ENCODE measurements at places on chromosomes 3 and 15.
A peak's percentile ranks its signal among the peaks of the same experiment; 100 is the strongest.

GRCh38 chr3:64473466-64473865 lies 214.3 kb downstream of the ADAMTS9 start:
- no peak overlapping the region for H3K4me3 ChIP-seq
- H3K27ac ChIP-seq, result no peak overlapping the region
- DNase-seq, result no peak
- no peaks in the 10 kb centered on the region for H3K27me3 ChIP-seq

- H3K4me3 ChIP-seq, result no peak overlapping the region
- no peak for DNase-seq
- no peaks in the 10 kb centered on the region for H3K36me3 ChIP-seq
- no peaks in the 10 kb centered on the region for H3K27me3 ChIP-seq
- peaks cover 9% of the 10 kb centered on the region for H3K4me1 ChIP-seq
- H3K27ac ChIP-seq, result no peak overlapping the region
Observed at GRCh38 chr3:188832961-188833721, 338.6 kb upstream of the TPRG1 start.

GRCh38 chr3:159748425-159748824 lies 240.2 kb upstream of the IL12A start:
- no peaks in the 10 kb centered on the region for H3K27me3 ChIP-seq
- no peak overlapping the region for H3K27ac ChIP-seq
- no peak overlapping the region for H3K4me3 ChIP-seq

- no peak overlapping the region for H3K27ac ChIP-seq
- no peaks in the 10 kb centered on the region for H3K36me3 ChIP-seq
- no peak for DNase-seq
- H3K27me3 ChIP-seq, result peaks cover 2% of the 10 kb centered on the region
- no peak overlapping the region for H3K4me3 ChIP-seq
- H3K4me1 ChIP-seq, result no peaks in the 10 kb centered on the region
Observed at GRCh38 chr3:124599779-124600693, 130.2 kb upstream of the UMPS start.

- H3K27me3 ChIP-seq, result no peaks in the 10 kb centered on the region
- H3K4me1 ChIP-seq, result no peaks in the 10 kb centered on the region
Observed at GRCh38 chr3:59473636-59474035, 423.8 kb upstream of the CFAP20DC start.

DNA sequence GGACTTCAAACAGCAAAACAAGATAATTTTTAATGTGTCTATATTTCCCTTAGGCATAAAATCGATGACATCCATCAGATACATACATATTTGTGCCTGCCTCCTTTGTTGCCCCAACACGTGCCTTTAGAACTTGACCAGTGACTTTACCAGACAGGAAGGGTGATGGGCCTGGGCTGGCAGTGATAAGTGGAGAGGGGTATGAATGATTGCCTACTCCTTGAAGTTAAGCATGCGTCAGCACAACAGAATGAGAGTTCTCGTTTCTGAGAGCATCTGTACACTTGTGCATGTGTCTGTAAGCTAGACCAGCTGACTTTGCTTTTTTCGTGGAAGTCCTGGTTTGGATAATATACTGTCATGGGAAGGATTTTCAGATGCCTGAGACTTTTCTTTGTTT lies 54.9 kb upstream of the COL6A6 start:
- no peak overlapping the region for H3K27ac ChIP-seq
- H3K4me3 ChIP-seq, result no peak overlapping the region
- H3K36me3 ChIP-seq, result no peaks in the 10 kb centered on the region
- no peaks in the 10 kb centered on the region for H3K4me1 ChIP-seq
- no peak for DNase-seq

DNA sequence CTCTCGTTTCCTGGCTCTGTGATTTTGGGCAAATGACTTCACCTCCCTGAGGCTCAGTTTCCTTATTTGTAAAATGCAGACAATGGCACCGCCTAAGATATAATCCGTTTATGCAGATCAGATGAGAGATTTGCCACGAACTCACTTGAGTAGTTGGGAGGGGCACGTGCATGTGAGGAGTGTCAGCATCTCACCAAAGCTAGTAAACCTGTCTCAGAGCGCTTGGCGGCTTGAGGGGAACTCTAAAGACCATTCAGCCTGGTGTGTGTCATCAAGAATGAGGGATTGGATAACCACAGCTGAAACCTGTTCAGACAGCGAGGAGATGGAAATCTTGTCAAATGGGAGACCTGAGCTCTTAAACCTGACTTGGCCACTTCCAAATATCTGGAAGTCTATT lies 48.7 kb downstream of the BDH1 start:
- H3K36me3 ChIP-seq, result peaks cover 6% of the 10 kb centered on the region
- no peaks in the 10 kb centered on the region for H3K27me3 ChIP-seq
- H3K4me1 ChIP-seq, result peaks cover 8% of the 10 kb centered on the region
- H3K4me3 ChIP-seq, result no peak overlapping the region
- no peak for DNase-seq
- no peak overlapping the region for H3K27ac ChIP-seq

- peak overlapping the region; percentile 85 for H3K27ac ChIP-seq
- DNase-seq, result no peak
- H3K4me1 ChIP-seq, result peaks cover 20% of the 10 kb centered on the region
- peaks cover 15% of the 10 kb centered on the region for H3K36me3 ChIP-seq
Observed at GRCh38 chr3:40524222-40524567, 565 bp upstream of the ZNF621 start.

DNA sequence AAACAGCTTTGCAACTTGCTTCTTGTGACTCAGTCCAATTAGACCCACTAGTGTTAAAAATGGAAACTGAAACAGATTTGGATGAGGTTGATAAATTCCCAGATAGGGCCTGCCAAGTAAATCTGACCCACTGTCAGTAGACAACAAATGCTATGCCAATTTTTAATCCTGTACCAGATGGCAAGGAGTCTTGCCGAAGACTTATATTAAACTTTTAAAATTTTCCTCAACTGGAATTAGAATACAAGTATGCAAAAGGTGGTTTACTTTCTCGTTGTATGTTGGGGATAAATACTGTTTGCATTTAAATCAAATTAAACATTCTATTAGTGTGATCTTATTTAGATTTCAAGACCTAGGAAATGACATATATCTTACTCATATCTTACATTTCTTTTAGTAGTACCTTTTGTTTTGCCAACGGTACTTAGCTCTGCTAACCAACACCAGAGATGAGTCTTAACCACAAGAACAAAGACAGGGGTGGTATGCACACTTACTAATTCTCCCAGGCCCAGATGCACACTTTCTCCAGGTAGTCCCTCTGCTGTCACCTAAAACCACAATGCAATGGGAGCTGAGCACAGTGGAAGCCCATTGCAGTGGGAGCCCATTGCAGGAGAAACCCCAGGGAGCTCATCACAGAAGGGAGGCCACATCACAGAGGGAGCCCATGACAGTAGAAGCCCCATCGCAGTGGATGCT lies 77.8 kb downstream of the WWTR1 start:
- H3K4me1 ChIP-seq, result peaks cover 2% of the 10 kb centered on the region
- H3K27ac ChIP-seq, result no peak overlapping the region
- no peaks in the 10 kb centered on the region for H3K36me3 ChIP-seq
- H3K4me3 ChIP-seq, result no peak overlapping the region
- H3K27me3 ChIP-seq, result no peaks in the 10 kb centered on the region
- no peak for DNase-seq

- no peaks in the 10 kb centered on the region for H3K4me1 ChIP-seq
- no peak overlapping the region for H3K27ac ChIP-seq
- H3K4me3 ChIP-seq, result no peak overlapping the region
Observed at GRCh38 chr15:29945943-29946596, 123.8 kb upstream of the TJP1 start.

DNA sequence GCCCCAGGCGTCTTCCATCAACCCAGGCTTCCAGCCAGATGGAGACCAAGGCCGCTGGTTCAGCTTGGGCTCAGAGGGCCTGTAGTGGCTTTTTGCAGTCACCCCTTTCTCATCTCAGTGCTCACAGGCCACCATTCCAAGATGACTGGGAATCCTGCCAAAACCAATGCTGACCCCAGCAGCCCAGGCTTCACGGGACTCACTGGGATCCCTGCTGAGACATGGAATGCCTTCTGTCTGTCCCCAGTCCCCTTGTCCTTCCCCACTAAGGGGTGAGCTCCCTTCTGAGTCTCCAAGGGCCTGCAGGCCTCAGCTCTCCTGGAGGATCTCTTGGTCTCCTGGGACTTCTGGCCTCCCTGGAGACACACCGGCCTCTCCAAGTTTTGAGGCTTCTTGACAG lies 77.4 kb upstream of the SEC13 start:
- DNase-seq, result no peak
- no peaks in the 10 kb centered on the region for H3K36me3 ChIP-seq
- no peak overlapping the region for H3K27ac ChIP-seq
- H3K27me3 ChIP-seq, result no peaks in the 10 kb centered on the region
- H3K4me1 ChIP-seq, result peaks cover 50% of the 10 kb centered on the region

GRCh38 chr3:56987238-56987895 lies 73.1 kb upstream of the SPATA12 start:
- H3K27ac ChIP-seq, result no peak overlapping the region
- peaks cover 17% of the 10 kb centered on the region for H3K4me1 ChIP-seq
- no peaks in the 10 kb centered on the region for H3K36me3 ChIP-seq
- no peak for DNase-seq
- no peak overlapping the region for H3K4me3 ChIP-seq
- H3K27me3 ChIP-seq, result no peaks in the 10 kb centered on the region

DNA sequence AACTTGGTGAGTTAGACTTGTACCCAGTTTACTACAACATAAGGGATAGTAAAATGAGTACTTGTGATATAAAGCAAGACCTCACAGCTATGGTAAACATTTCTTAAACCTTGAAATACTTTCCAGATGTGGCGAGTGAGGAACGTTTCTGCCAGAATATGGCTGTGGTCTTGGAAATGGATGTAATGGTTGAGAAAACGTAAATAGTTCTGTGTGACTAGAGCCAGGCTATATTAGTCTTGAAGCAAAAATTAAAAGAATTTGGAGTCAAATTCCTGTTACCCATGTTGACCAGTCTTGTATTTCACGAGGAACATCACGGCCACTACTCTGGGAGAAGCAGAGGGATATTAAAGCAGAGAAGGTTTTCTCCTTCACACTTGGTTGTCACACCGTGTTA lies 15.3 kb downstream of the OR4F15 start:
- H3K27me3 ChIP-seq, result peaks cover 24% of the 10 kb centered on the region
- no peaks in the 10 kb centered on the region for H3K4me1 ChIP-seq
- no peak overlapping the region for H3K4me3 ChIP-seq
- DNase-seq, result no peak

- H3K4me1 ChIP-seq, result no peaks in the 10 kb centered on the region
- H3K27me3 ChIP-seq, result no peaks in the 10 kb centered on the region
- H3K36me3 ChIP-seq, result no peaks in the 10 kb centered on the region
- no peak overlapping the region for H3K4me3 ChIP-seq
- H3K27ac ChIP-seq, result no peak overlapping the region
Observed at GRCh38 chr3:80771085-80771484, 990.4 kb downstream of the GBE1 start.

DNA sequence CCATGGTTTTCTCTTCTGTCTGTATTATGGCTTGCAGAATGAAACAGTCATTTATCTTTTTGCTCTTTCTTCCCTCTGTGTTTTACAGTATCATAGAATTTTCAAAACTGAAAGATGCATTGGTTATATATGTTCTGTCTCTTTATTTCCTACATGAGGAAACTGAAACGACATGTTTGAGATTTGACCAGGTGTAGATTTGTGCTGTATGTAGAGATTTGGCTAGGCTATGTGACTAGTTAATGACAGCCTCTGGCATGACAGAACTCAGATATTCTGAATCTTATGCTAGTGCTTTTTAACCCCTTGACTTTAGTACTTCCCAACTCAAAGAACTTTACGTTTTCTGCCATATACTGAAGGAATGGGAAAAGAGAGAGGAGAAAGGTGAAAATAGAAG lies 151.0 kb downstream of the TCF12 start:
- no peak overlapping the region for H3K4me3 ChIP-seq
- H3K27me3 ChIP-seq, result no peaks in the 10 kb centered on the region
- H3K27ac ChIP-seq, result no peak overlapping the region
- DNase-seq, result no peak
- no peaks in the 10 kb centered on the region for H3K36me3 ChIP-seq
- H3K4me1 ChIP-seq, result no peaks in the 10 kb centered on the region

- no peaks in the 10 kb centered on the region for H3K27me3 ChIP-seq
- no peak overlapping the region for H3K27ac ChIP-seq
- DNase-seq, result no peak
- no peaks in the 10 kb centered on the region for H3K4me1 ChIP-seq
- H3K36me3 ChIP-seq, result peaks cover 10% of the 10 kb centered on the region
- no peak overlapping the region for H3K4me3 ChIP-seq
Observed at GRCh38 chr3:179750720-179751328, 98.0 kb downstream of the USP13 start.

- no peak overlapping the region for H3K4me3 ChIP-seq
- DNase-seq, result no peak
- no peaks in the 10 kb centered on the region for H3K27me3 ChIP-seq
- no peaks in the 10 kb centered on the region for H3K4me1 ChIP-seq
- H3K36me3 ChIP-seq, result no peaks in the 10 kb centered on the region
Observed at GRCh38 chr15:47505712-47506328, 211.5 kb upstream of the SEMA6D start.

- H3K4me3 ChIP-seq, result no peak overlapping the region
- H3K4me1 ChIP-seq, result no peaks in the 10 kb centered on the region
- H3K27me3 ChIP-seq, result no peaks in the 10 kb centered on the region
- DNase-seq, result no peak
- no peak overlapping the region for H3K27ac ChIP-seq
Observed at GRCh38 chr15:81333363-81333762, 9.4 kb upstream of the STARD5 start.

DNA sequence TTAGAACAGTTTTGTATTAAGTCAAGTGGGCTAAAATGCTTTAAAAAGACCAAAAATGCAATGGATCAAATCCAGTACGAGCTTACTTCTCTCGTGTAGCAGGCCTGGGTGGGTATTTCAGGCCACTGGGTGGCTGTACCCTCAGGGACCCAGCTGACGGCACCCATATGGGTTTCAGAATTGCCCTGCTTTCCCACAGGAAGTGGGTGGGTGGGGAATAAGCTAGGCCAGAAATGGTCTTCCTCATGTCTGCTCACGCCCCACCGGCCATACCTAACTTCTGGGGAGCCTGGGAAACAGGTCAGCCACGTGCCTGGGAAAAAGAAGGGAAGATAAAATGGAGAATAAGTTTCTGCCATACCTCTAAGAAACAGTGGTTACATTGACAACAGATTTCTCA lies 20.3 kb downstream of the GPR160 start:
- H3K4me1 ChIP-seq, result peaks cover 4% of the 10 kb centered on the region
- no peaks in the 10 kb centered on the region for H3K36me3 ChIP-seq
- DNase-seq, result no peak
- H3K27me3 ChIP-seq, result no peaks in the 10 kb centered on the region
- H3K27ac ChIP-seq, result no peak overlapping the region

DNA sequence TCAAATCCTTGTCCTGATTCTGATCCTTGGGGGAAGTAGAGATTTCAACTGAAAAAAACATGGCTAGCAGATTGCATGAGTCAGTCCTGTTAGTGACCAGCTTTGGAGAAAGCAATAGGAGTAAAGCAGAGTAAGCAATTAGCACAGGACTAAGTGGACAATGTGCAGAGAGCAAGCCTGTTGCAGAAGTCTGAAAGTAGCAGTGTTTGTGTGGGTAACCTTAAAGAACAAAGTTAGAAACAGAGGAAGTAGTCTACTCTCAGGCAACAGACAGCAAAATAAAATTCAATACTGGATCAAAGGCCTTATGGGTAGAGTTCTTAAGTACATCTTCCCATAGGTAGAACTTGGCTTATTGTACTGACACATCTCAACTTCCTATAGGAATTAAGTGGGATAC lies 916.8 kb downstream of the CADM2 start:
- H3K27ac ChIP-seq, result no peak overlapping the region
- H3K36me3 ChIP-seq, result no peaks in the 10 kb centered on the region
- no peaks in the 10 kb centered on the region for H3K27me3 ChIP-seq
- H3K4me3 ChIP-seq, result no peak overlapping the region

Measured in CD4-positive, alpha-beta T cell (primary cell).